Psoas muscle (tissue), 8 donors: ENCODE measurements at places on chromosomes 3 and 15. TPM values are rescaled to one million over a fixed set of nuclear protein-coding genes. Genes with fewer than 3 reads are reported as not detected.

- DNase-seq: peak; percentile 64
Measured at GRCh38 chr3:129662191-129662608, 55.7 kb upstream of the PLXND1 start.

Gene HDAC11
- polyA plus RNA-seq: 29.6 TPM

Gene ARHGAP11A
- polyA plus RNA-seq: 0.41 TPM

Gene CLDN18
- polyA plus RNA-seq: not detected

GRCh38 chr15:76190751-76191538, 120.3 kb downstream of the ETFA start:
- DNase-seq: peak; percentile 84

GRCh38 chr3:129312671-129313414, 34.2 kb downstream of the HMCES start:
- DNase-seq: peak; percentile 51

DNA sequence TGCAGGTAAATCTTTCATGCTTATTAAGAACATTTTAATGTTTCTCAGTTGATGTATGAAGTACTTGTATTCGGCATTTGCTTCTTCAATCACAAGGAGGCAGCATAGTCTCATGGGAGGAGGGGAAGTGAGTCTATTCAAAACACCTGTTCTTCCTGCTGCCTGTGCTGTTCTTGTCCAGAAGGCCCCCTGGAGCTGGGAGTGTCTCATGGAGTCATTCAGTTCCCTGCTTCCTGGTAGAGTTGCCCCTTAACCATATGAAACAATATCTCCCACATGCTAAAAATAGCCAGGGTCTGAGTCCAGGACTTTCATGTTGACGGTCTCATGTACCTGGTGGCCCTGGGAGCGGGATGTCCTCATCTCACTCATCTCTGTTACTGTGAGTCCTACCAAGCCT, 15.5 kb upstream of the PPP1R2 start:
- peak; percentile 41 for DNase-seq

DNA sequence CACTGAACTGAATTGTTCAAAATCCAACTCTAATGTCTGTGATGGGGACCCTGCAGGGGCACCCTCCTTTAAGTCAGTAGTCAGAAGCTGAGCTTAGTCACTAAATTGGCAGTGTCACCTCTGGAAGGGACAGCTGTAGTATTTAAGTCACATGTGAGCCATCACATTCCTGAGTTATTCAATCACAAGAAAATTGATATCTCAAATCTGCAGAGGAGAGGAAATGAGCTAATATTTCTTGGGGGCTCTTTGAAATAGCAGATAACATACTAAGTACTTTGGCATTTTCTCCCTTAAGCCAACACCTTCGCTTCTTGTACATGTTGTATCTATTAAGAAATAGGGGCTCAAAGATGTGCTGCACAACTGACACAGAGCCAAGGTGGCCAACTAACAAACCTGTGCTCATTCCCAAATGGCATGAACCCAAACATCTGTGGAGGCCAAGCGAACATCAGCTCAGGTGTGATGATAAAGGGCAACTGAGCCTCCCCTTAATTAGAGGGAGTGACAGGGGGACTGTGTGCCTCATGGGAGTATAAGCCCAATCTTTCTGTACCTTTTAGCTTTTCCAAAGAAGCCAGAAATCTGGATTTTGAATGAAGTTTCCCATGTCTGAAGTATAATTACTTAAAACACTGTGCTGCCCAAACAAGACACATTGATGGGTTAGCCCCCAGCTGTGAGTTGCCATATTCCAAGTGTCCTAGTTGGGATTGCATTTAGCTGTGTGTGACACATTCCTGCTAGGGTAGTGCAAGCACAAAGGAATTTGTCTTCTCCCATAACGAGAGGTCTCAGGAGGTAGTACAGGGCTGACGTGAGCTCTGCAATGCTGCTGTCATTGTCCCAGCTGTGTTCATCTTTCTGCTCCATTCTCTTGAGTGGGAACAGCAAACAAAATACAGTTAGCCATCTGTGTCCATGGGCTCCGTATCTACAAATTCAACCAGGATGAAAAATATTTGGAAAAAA, 63.3 kb downstream of the ABHD5 start:
- DNase-seq: no peak

DNA sequence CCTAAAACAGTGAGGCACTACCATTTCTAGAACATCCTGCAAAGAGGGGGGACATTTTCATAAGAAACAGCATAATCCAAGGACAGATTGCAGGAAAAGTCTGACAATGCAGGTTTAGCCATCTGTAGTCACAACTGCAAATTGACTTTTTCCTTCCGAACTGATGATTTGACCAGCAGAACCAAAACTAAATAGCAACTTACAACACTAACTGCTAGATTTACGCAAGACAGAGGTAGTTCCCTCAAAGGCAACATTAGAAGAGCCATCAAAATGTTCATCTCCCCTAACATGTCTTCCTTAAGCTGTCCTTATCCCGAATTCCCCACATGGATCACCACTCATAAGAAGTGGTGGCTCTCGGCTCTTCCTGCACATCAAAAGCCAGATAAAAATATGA, 129.6 kb downstream of the GADL1 start:
- no peak for DNase-seq

DNA sequence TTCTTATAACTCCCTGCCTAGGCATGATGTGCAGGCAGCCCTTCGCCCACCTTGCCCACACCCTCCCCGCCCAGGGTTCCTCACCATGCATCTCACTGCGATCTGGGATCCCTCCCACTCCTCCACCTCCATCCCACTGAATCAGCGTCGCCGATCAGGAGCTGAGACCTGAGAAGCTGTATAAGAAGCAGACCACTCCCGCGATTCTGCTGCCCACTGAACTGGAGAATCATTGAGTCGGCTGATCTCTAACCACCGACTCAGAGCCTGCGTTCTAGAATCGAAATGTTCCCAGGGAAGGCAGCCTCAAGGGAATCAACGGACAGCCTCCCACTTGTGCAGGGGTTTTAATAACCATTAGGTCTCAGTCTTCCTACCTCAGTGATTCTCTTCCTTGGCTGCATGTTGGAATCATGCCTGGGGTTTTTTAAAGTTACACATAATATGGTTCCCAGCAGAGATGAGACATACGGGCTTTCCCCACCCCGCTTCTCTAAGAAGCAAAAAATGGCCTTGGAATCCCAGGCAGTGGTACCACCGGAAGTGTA, 60.2 kb downstream of the TMEM44 start:
- no peak for DNase-seq

Gene WDR93
- polyA plus RNA-seq: not detected
